ENCODE measurements at places on chromosomes 1 and 21.

DNA sequence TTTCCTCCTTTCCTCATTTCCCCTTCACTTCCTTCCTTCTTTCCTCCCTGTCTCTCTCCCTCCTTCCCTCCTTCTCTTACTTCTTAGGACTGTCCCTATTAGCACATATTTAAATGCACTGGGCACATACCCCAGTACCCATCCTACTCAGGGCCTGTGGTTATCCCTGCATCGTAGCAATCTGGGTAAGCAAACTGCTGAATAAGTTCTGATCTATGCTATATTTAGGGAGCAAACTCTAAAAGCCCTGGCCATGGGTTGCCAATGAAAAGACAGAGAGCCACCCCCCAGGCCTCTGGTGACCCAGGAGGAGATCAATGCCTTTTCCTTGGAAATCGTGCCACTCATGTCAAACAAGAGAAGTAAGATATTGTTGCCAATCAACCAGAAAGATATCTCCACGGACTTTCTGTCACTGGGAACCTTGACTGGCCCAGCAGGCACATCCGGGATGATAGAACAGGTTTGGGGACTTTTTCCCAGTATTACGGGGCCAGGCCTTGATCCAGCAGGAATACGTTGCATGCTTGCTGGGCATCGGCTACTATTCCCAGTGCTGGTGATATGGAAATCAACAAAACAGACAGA lies 5.4 kb downstream of the FAM3B start:
- DNase-seq, result no peak

DNA sequence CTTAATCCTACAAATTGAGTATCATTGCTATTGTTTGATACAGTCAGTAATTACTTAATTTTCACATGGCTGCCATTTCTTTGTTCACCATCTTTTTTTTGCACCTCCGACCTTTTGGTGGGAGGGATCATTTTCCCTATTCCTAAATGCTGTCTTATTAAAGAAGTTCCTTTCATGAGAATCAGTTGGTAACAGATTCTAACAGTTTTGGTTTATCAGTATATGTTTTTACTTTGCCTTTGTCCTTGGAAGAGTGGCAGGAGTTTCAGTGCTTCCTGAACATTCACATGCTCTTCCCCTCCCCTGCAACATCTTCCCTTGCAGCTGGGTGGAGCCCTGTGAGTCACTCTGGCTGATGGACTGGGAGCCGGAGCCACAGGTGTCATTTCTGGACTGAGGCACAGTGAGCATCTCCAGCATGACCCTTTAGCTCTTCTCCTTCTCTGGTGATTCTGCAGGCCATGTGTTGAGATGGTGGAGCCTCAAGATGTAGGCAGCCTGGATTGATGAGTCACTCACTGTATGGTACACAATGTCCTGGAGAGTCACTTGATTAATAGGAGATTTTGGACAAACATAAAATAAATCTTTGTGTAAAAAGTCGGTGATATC lies 217.7 kb downstream of the URB2 start:
- peak; percentile 63 for DNase-seq

- no peak for DNase-seq
Measured at GRCh38 chr1:86018283-86018923, 138.2 kb downstream of the COL24A1 start.

DNA sequence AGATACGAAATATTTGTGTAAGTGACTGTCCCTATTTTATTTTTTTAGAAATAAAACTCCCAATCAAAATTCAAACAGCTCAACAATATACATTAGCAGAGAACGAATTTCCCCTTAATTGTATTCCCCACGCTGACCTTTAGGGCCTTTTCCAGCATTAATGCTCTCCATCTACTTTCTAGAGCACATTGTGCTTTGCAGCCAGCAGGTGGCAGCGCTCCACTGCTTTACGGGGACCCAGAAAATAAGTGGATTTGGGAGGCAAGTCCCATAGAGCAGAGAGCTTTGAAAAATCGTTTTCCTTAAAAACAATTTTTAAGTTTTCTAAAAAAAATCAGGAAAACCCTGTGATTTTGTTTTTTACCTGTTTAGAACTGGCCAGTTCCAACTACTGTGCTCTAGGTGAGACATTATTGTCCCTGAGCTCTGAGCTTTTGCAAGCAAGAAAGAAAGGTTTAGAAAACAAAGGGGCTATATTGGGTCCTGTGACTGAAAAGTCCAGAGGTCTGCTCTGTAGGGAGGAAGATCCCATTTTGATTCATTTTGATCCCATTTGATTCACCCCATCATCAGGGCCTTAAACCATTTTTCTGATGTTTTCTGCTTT lies 144.4 kb upstream of the ZNF644 start:
- DNase-seq, result peak; percentile 53

GRCh38 chr1:9149837-9150581 lies 21.1 kb upstream of the GPR157 start:
- no peak for DNase-seq

All from adrenal gland (tissue), 19 donors.